ENCODE measurements at places on chromosomes 7 and 10. TPM values are rescaled to one million over a fixed set of nuclear protein-coding genes. Genes with fewer than 3 reads are reported as not detected.

DNA sequence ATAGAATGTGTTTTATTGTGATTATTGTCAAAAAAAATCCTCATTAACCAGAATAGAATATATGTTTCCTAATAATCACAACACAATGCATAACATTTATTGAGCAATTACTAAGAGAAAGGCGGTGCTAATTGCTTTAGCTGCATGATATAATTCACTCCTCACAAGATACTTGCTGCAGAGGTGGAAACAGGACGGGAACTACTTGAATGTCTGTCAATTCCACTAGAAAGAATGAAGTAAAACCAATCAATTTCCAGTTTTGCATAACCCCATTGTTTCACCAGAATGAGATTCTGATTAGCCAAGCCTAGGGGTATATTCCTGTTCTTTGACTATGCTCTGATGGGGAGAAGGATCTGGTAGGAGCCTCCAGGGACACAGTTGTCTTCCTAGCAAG is 239.1 kb upstream of the NRP1 start:
- DNase-seq = no peak

DNA sequence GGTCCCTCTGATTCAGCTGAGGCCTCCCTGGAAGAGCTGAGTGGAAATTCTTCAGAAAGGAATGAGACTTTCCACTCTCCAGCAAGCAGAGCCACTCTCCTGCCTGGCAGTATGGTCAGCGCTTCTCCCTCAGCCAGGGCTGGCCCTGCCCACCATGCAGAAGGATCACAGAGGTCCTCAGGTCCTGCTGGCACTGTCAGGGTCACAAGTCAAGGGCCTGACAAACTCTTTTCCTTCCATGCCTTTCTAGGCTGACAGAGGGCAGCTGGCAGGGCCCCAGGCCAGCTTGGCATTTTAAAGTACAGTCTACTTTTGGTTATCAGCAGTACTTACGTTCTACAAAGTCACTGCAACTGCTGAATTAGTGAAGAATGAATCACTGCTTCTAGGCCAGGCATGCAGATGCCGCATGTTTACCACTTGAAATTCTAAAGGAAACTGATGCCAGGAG is 119.3 kb upstream of the FRMD4A start:
- DNase-seq = peak; percentile 70

DNA sequence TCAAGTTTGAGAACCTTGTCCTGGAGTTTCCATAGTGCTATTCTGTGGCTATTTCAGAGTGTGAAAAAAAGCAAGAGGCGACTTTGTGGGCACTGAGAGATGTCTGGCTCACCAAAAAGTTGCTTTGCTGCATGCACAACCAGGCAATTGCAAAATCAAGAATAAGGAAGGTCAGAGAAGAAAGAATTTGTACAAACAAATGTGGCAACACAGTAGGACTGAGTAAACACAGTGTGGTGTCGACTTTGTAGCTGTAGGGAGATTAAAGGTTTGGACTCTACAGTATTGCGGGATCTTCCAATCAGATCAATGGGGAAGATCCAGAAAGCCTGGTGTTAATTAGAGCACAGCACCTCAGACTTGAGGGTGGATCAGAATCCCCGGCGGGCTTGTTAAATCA is 88.1 kb upstream of the PLPP4 start:
- DNase-seq = no peak

- no peak for DNase-seq
Measured at GRCh38 chr10:72263613-72264241, 10.0 kb upstream of the DDIT4 start.

Gene WNT8B
- not detected for total RNA-seq

Gene SCART1
- total RNA-seq = 0.49 TPM

- DNase-seq = no peak
Measured at GRCh38 chr10:88111294-88111693, 247.9 kb downstream of the PTEN start.

- no peak for DNase-seq
Measured at GRCh38 chr7:100544967-100545359, 6.0 kb downstream of the AGFG2 start.

GRCh38 chr10:122786269-122786668 is 59.4 kb downstream of the CUZD1 start:
- no peak for DNase-seq

Gene CEP55
- 1.1 TPM for total RNA-seq

DNA sequence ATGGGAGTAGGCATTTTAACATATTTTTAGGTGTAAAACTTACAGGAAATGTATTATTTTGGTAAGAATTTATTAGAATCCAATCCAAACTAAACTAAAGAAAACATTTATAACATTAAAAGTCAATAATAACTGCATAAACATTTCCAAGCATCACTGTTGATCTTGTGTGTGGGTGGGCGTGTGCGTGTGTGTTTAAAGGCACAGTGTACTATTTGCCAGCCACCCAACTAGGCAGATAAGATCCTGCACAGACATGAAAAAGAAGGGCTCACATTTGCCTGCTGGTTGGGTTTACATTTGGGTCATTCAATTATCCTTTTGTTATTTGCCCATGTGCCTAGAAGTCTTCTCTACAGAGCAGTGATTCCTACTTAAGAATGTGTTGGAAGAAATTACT is 31.0 kb upstream of the WNT16 start:
- no peak for DNase-seq

- DNase-seq = no peak
Measured at GRCh38 chr10:96380821-96381220, 22.0 kb upstream of the OPALIN start.

DNA sequence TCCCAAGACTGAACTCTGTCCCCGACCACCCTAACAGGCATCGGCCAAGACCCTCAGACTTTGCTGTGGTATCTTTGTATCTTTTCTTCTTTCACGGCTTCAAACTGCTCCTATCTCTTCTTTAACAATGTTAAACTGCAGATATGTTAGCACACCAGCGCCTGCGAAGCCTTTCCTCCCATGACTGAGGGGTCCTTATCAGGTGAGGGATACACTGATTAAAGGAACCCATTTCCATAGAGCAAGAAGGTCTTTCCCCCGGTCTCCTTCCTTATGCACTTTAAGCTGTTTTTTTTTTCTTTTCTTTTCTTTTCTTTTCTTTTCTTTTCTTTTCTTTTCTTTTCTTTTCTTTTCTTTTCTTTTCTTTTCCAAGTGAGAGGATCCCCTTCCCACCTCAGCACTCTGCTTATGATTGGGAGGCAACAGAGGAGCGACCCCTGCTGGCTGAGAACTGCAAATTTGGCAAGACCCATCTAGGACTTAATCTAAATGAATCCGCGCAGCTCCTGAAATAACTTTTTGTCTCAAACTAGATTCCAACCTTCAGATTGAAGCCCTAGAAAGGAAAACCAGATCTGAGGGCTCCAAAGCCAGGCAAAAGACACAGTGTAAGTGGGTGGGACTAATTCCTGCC is 109.9 kb downstream of the ITGB8 start:
- no peak for DNase-seq

Gene TEX36
- total RNA-seq = not detected

Gene FRAT2
- 8.6 TPM for total RNA-seq

Gene OR2A5
- total RNA-seq = not detected

Gene ANKRD26
- 10.3 TPM for total RNA-seq

Gene EVX1
- not detected for total RNA-seq

Gene CALY
- total RNA-seq = not detected

Gene LRRC18
- not detected for total RNA-seq

DNA sequence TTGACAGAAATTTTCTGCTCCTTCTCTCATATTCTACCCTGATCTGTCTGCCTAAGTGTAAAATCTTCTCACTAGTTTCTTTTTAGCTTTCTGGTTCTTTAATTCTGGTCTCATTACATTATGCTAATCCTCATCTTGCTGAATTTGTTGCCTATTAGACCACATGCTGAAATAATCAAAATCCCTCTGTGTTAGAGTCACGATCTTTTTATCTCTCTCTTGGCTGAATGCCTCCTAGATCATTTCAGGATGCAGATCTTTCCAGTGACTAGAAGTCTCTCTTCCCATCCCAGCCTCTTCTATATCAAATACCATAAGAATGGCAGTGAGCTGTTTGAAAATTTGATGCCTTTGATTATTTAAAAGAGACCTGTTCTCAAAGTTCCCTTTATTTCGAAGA is 661.9 kb downstream of the SORCS1 start:
- DNase-seq = no peak

Gene CNTNAP2
- total RNA-seq = 0.38 TPM

Gene EXOC6
- 9.6 TPM for total RNA-seq

- no peak for DNase-seq
Measured at GRCh38 chr7:138207555-138207971, 131.3 kb downstream of the AKR1D1 start.

DNA sequence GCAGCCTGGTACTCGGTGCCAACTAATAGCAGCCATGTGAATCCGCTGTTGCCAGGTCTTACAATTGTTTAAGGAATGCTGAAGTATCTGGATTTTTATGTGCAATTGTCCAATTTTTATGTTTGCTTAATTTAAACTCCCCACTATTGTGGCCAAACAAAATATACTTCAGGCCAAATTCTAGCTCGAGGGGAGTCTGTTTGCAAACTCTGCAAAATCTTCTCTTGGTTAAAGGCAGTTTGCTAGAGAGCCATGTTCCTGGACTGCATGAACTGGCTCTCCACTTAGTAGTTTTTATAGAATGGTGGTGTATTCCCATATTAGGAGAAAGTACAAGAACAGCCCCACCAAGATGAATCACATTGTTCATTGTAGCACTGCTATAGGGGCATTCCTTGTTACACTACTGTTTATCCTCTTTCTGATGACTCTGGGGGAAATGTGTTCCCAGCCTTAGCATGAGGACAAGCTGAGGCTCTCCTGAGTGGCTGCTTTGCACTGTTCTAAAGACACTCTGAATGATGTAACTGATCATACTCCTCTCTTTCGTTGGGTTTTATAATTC is 178.0 kb upstream of the GLI3 start:
- DNase-seq = no peak

DNA sequence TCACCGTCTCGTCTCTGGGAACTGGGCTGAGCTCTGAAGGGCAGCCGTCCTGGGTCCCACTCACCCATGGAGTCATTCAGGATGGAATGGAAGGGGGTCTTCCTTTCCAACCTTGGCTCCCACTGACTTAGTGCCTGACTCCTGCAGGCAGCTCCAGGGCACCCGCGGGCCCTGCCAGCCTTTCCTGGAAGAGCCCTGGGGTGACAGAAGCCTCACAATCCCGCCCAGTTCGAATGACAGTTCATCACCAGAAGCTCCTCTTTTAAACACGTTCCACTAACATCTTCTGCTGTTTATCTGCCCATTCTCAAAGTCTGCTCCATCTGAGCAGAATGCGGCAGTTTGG is 110.6 kb downstream of the TNS3 start:
- no peak for DNase-seq

DNA sequence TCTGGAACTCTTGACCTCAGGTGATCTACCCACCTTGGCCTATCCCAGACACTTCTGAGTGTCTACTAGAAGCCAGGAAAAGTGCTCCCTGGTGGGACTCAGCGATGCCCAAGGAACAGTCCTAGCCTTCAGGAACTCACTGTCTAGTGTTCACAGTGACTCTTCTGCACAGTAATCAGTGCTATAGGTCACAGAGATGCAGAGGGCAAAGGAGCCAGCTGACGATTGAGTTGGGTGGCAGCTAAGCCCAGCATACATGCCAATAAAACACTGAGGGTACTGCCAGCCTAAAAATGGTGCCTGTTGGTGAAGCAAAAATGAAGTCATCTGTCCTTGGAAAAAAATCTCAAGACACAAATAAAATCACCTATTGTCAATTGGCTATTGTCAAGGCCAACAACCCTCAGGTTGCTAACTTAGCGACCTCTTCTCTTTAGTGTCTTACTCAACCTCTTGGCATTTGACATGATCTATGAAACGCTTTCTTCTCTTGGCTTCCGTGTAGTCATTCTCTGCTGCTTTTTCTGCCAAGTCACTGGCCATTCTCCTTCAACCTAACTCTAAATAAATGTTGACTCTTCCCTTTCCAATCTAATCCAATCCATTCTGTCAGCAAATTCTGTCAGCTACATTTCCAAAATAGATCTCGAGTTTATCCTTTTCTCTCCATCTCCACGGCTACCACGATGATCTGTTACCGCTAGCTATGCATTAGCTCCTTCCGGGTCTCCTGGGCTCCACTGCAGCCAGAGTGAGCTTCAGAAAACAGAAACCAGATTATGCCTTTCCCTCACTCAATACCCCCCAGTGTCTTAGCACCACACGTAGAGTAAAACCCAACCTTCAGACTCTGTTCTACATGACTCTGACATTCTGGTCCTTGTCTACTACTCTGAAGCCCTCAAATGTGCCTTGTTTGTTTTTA is 99.2 kb downstream of the ATXN7L1 start:
- DNase-seq = no peak

Gene NAT16
- not detected for total RNA-seq

- DNase-seq = no peak
Measured at GRCh38 chr10:78461333-78461732, 427.7 kb downstream of the RPS24 start.

GRCh38 chr10:24901686-24902399 is 50.6 kb downstream of the PRTFDC1 start:
- peak; percentile 40 for DNase-seq

Gene ALOX5
- total RNA-seq = 3.8 TPM

GRCh38 chr7:147547252-147547897 is 1043.2 kb upstream of the C7orf33 start:
- DNase-seq = no peak

GRCh38 chr10:101272229-101272868 is 43.1 kb upstream of the LBX1 start:
- DNase-seq = peak; percentile 50

Data from heart left ventricle (tissue), 16 donors.